ENCODE measurements at places on chromosomes 5 and 9. TPM values are rescaled to one million over a fixed set of nuclear protein-coding genes. Genes with fewer than 3 reads are reported as not detected.

Gene PCSK5
- polyA plus RNA-seq: 15.1 TPM

- DNase-seq: no peak
These were observed 36.0 kb upstream of the FBN2 start for GRCh38 chr5:128574041-128574440.

DNA sequence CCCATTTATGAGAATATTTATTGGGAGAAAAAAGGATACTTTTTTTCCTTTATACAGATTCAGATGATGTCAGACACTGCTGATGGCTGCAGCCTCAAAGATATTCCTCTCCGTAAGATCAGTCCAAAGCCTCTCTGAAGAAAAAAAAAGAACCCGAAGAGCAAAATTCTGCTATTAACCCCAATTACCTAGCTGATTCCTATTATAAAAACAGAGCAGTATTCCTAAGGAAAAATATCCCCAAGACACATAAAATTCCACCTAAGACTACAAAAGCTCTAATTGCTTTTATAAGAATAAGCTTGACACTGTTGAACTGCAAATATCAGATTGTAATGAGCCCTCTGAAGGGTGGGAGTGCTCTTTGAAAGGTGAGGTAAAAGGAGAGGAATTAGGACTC is 138.7 kb downstream of the CDH6 start:
- DNase-seq: no peak

Gene IFNK
- polyA plus RNA-seq: not detected

- DNase-seq: no peak
These were observed 11.7 kb downstream of the TAL2 start for GRCh38 chr9:105673850-105674387.

Gene KCTD16
- 2.5 TPM for polyA plus RNA-seq

Gene ARL15
- 39.3 TPM for polyA plus RNA-seq

DNA sequence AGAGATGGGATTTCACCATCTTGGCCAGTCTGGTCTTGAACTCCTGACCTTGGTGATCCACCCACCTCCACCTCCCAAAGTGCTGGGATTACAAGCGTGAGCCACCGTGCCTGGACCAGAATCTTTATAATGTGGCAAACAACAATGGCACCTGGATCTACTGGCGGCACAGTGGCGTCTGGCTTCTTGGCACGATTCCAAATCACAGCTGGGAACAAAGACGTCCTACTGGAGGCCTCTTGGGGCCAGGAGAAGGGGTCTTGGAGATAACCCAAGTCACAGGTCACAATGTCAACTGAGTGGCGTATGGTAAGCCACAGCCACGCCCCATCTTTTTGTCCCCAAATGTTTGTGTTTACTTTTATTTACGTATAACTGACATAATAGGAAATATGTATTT is 77.8 kb upstream of the RAPGEF1 start:
- no peak for DNase-seq

DNA sequence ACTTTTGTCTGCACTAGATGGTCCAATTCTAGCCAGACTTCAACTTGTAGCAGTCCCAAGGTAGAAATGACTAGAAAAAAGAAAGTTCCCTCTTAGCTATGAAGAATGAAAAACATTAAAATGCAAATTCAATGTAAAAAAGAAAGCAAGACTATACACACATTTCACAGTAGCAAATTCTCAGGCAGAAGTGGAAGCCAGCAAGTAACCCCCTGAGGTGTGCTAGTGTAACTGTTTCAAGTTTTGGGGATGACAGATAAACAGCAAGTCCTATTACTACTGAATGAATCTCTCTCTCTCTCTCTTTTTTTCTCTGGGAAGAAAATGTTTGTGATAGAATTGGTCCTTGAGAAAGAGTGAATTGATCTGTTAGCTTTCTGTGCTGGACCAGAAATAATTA is 185.6 kb downstream of the EFNA5 start:
- DNase-seq: no peak

DNA sequence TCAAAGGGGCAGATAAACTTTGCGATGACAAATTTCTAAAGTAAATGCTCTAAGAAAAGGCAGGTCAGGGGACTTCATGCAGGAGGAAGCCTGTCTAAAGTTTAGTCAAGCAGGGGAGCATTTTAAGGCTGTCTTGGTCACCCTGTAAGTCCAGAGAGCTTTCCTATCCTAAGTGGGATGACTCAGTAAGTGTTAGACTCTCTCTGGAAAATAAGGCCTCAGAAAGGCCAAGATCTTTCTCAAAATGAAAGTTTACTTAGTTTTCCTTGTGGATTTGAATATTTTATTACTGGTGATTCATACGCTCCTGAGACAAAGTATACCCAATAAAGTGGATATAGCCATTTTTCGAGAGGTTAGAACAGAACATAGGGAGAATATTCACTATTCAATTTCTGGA is 806.9 kb upstream of the CDH9 start:
- no peak for DNase-seq

DNA sequence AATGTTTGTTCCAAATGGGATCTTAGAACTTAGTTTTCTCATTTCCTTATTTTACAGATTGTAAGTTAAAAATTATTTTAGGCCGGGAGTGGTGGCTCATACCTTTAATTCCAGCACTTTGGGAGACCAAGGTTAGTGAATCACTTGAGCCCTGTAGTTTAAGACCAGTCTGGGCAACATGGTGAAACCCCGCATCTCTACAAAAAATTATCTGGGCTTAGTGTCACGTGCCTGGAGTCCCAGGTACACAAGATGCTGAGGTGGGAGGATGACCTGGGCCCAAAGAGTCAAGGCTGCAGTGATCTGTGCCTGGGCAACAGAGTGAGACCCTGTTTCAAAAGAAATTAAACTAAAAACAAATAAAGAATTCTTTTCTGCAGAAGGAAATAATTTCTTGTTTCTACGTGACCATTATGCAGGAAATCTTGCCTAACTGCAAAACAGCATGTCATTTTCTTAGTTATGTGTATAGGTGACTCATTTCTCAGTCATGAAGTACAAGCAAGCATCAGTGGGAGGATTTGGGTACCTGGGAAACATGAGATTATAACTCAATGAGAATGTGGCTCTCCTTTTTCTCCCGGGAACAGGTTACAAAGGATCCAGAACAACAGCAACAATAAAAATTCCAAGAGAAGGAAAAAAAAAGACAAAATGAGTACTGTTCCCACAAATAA is 375.1 kb upstream of the ST8SIA4 start:
- no peak for DNase-seq

Gene DYNC2I2
- 84.6 TPM for polyA plus RNA-seq

Gene CDKN2A
- not detected for polyA plus RNA-seq

Gene DOK3
- 7.1 TPM for polyA plus RNA-seq

DNA sequence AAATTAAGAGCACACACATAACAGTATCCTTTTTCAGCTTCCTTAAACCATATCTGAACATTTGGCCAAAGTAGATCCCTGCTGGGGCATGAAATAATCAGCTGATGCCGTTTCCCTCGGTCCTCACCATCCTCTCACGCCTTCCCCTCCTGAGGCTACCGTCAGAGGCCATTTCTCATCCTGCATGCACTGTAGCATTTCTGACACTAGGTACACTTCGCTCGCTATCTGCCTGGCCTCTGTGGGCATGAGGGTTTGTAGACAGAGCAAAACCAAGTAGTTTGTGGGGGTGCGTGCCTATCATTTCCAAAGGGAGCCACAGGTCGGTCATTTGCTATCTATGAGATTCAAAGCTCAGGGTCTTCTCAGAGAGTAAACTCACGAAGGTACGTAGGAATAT is 131.9 kb downstream of the BOD1 start:
- DNase-seq: no peak

Gene SNAPC4
- polyA plus RNA-seq: 11.8 TPM

Data from left renal pelvis (tissue), 4 donors.